ENCODE measurements at places on chromosomes 4 and X.

DNA sequence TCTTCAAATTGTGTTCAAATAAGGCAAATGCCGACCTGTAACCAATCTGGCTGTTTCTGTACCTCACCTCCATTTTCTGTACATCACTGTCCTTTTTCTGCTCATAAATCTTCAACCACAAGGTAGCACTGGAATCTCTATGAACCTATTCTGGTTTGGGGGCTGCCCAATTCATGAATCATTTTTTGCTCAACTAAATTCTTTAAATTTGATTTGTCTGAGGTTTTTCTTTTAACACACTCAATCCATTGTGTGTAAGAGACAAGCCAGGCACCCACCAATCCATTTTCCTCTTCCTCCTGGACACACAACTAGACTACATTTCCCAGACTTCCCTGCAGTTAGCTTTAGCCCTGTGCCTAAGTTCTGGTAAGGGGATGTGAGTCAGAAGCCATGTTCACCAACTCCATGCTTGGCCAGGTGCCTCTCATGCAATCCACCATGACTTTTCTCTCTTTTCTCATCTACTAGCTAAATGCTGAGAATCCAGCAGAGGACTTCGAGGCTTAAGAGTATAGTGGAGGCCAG lies 193.2 kb upstream of the KLF3 start:
- DNase-seq, result no peak

- DNase-seq, result no peak
Measured at GRCh38 chr4:120018786-120019185, 47.9 kb downstream of the MAD2L1 start.

DNA sequence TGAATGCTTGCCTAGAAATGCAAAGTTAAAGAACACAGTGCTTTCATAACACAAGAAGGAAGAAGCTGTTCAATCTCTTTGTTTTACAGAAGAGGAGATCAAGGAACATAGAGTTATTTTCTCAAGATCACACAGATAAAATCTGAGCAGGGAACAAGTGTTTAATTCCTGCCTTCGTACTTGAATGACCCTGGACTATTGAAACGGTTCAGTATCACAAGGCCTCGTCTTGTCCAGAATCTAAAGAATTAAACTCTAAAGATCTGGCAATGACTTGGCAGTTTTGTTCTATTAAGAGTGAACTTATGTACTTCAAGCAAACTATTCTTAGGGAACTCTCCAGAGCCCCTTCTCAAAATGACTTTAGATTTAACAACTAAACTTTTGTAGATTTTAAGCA lies 97.7 kb downstream of the ANXA5 start:
- DNase-seq, result no peak

- no peak for DNase-seq
Measured at GRCh38 chr4:143407474-143407873, 70.8 kb downstream of the GAB1 start.

DNA sequence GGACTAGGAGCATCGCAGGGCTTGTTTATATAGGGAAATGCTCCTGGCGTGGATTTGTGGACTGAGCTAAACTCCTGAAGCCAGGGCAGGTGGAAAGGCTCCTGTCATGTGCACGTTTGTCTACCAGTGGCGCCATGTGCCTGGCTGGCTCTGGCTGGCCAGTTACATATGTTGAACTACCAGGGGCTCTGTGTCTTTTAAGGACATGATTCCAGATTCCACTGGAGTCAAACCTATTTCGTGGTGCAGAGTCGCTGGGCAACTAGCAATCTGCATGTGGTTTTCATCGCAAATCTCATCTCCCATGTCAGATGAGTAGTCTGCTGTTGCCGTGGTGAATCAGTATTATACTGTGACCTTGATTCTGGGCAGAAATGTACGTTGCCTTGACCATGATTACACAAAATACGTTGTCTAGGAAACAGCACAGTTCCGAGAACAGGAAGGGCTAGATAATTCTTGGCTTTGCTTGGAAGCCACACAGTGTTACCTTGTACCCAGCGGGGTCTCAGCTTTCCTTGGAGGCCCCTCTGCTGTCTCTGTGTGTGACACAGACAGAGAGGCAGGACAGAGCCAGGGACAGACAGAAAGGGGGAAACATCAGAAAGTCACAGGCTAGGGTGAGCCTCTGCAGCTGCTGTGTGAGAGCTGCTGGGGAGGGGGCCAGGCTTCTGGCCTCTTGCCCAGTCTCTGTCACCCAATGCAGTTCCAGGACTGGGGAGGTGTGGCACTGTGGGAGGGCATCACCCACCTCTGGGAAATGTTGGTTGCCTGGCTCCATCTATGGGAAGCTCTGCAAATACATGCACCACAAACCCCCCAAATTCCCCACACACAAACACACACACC lies 19.2 kb downstream of the PNMA6E start:
- peak; percentile 39 for DNase-seq

DNA sequence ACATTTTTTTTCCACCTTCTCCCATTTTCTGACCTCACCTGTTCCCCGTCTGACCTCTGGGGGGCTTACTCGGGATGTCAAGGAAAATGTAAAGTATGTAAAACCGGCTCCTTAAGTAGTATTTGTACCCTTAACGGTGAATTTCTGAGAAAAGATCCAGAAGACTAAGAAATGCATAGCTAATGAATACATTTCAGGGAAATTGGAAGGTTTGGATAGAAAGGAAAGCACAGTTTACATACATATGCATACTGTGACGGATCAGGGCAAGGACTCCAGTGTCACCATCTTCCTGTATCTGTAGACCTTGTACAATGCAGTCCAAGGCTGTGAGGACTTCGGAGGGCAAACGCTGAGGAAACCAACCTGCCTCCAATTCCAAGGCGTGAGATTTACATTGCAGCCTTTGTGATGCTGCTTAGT lies 2185.9 kb upstream of the TENM3 start:
- DNase-seq, result no peak

DNA sequence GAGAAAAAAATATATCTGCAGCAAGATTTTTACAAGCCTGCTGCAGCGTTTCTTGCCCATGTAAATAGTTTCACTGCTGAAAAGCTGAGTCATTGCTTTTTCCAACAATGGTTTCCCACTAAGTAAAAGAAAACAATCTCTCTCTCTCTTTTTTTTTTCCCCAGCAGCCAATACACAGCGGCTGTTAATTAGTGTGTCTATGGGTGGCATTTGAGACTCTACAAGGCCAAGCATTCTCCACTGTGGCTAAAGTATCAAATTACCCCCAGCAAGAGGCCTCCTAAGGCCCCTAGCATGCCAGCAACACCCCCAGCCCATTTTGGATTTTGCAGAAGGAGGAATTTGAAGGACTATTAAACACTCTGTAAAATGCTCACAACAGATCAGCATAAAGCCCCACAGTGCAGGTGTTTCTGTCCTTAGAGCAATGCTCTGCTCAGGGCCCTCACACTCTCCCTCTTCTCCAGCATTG lies 837.4 kb downstream of the TRIML1 start:
- DNase-seq, result peak; percentile 60

- DNase-seq, result no peak
Measured at GRCh38 chr4:113971706-113972360, 7.6 kb downstream of the ARSJ start.

GRCh38 chr4:52507774-52508173 lies 151.3 kb downstream of the USP46 start:
- DNase-seq, result no peak

DNA sequence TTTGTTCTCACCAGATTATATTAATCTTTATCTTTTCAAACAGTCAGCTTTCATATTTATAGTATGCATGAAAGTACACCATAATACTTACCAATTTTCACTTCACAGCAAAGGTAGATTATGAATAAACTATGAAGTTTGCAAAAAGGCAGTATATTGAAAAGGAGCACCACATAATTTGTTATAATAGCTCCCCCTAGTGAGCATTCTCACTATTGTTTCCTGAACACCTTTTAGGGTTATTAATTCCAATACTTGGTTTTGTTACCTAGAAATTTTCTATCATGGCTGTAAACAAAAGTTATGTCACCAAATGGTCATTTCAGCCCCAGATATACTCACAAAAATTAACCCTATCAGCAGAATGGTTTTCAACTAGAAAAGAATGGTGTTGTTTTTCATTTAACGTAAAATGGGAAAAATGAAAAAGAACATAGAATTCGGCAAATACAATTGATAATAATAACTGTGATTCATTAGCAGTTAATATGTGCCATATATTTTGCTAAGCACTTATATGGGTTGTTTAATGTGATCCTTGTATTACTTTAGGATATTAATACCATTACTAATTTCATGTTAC lies 30.2 kb upstream of the NKX6-1 start:
- DNase-seq, result no peak

- DNase-seq, result no peak
Measured at GRCh38 chr4:38204339-38205035, 244.3 kb downstream of the PTTG2 start.

- no peak for DNase-seq
Measured at GRCh38 chr4:146514651-146515357, 6.9 kb downstream of the SLC10A7 start.

- no peak for DNase-seq
Measured at GRCh38 chr4:4861390-4862018, 2.0 kb downstream of the MSX1 start.

DNA sequence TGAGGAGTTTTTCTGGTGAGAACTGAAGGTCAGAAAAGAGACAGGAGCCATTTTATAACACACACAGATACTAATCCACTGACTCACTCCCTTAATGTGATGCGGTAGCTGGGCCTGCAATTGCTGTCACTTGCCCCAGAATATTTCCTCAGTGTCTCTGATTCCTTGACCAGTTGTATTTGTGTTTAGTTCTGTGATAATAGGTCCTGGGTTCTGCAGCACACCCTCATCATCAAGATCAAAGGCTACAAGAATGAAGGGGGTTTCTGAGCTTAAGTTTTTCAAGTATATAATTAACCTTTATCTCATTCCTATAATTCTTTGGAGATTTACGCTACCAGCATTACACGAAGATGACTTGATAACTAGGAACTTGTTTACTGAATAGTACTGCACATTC lies 576.5 kb upstream of the CPXCR1 start:
- DNase-seq, result no peak

GRCh38 chr4:57116245-57116644 lies 6.1 kb upstream of the IGFBP7 start:
- DNase-seq, result no peak

GRCh38 chr4:152033621-152034020 lies 272.8 kb upstream of the GATB start:
- DNase-seq, result no peak

DNA sequence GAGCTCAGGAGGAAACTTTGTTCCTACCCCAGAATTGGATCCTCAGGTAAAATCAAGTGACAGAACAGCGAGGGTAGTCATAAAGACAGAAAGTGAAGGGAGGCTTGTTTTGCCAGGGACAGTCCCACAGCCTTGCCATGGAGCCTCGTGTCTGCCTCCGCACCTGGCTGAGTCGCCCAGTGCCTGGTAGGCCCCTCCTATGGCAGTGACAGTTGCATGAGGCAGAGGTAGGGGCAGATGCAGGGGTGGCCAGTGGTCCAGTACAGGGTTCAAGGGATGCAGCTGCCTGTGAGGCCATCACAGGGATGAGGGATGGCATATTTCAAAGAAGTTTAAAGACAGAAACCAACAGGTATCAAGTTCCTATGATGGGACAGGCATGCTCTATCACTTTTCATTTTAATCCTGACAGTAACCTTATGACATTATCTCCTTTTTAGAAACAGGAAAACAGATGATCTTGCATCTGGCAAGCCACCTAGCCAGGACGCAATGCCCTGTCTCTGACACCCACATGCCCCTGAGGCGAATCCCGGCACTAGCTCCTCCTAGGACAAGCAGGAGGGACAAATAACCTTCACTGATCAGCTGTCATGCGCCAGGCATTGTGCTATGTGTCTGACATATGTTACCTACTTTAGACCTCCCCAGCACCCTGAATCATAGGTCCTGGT lies 127.4 kb upstream of the ENPP6 start:
- DNase-seq, result no peak

- no peak for DNase-seq
Measured at GRCh38 chr4:76309939-76310550, 3.5 kb downstream of the STBD1 start.

- DNase-seq, result no peak
Measured at GRCh38 chr4:119587796-119588195, 40.8 kb downstream of the PDE5A start.

- DNase-seq, result peak; percentile 88
Measured at GRCh38 chr4:141905751-141906150, 269.4 kb downstream of the IL15 start.

DNA sequence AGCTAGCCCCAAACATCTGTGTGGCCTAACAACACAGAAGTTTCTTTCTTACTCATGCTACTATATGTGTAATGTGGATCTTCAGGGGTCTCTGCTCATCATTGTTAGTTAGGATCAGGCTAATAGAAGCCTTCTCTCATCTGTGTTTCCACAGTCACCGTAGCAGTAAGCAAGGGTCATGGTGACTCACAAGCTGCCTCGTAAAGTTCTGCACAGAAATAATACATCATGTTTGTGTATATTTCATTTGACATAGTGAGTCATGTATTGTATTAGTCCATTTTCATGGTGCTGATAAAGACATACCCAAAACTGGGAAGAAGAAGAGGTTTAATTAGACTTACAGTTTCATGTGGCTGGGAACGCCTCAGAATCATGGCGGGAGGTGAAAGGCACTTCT lies 38.7 kb downstream of the SLC4A4 start:
- DNase-seq, result peak; percentile 58

DNA sequence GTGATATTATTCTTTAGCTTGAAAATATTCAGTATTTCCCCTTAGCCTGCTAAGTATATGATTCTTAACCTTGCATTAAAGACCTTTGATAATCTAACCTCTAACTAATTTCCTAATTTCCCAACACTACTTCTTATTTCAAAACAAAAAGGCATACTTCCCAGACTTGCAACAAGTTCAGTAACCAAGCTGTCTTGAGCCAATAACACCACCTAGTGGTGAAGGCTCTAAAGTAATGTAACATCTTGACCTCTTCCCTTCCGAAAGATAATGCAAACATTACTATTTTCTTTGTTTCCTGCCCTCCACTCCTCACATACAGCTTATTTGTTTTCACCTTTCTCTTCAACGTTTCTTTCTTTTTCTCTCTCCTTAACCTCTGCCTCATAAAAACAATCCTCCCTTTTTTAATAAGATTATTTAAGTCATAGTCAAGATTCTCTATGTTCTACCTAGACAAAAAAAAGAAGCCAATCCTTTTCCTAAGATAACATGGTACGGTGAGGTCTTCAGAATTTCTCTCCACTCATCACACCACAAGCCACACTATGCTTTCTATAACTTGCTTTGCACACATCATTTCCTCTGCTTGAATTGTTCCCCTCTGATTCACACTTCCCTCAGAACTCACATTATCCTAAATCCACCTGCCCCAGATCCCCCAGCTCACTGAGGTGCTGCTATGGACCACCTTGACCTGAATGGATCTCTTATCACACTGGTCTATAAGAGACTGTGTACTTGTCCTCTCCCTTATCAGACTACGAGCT lies 3.5 kb downstream of the FAT1 start:
- DNase-seq, result no peak

GRCh38 chrX:147891896-147892295 lies 19.8 kb upstream of the FMR1 start:
- DNase-seq, result no peak

GRCh38 chr4:34258176-34258575 lies 1986.1 kb downstream of the ARAP2 start:
- DNase-seq, result no peak

- no peak for DNase-seq
Measured at GRCh38 chr4:173012608-173013007, 156.0 kb upstream of the GALNT7 start.
